Hypothalamus (tissue), 51 donors: ENCODE measurements at places on chromosomes 5 and 9.

DNA sequence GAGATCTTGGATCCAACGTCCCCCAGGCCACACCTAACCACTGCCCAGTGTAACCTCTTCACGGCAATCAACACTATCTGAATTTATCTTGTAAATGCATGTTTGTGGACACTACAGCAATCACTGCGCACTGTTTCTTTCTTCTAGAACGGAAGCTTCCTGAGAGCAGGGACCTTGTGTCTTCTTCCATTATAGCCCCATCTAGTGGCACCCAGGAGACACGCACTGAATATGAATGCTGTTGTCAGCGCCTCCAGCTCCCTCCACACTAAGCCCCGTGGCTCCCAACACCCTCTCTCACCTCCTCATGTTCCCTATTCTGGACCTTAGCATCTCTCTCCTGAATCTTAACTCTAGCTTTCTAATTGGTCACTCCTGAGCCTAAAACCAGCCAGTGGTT, 72.7 kb downstream of the SMIM23 start:
- no peak for DNase-seq

- no peak for DNase-seq
These were observed 57.0 kb downstream of the C9orf153 start for GRCh38 chr9:86202338-86202882.

GRCh38 chr5:107032629-107033028, 638.1 kb downstream of the EFNA5 start:
- no peak for DNase-seq

DNA sequence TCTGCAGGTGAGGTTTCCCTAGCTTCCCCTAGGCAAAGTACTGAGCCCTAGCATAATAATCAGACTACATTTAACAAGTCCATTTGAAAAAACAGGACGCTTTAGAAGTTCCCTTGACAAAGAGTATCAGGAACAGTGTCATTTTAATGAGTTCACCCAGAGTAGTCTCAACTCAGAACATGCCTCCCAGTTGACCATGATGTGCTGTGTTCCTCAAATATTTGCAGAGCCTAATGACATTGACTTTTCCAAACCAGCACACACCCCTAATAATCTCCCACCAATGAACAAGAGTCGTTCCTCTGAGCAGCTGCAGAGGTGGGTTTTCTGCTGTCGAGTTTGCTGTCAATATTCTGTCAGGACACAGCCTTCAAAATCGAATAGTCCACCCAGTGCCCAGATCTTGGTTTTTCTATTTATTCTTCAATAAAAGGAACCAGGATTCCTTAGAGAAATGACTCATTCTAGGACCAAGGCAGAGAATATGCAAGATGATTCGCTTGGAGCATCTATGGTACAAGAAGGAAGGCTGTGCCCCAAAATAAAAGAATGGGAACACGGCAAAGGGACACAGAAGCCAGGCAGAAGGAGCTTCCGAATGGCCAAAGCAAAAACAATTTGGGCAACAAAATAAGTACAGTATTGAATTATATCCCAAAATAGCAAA, 57.6 kb downstream of the OTULIN start:
- no peak for DNase-seq

DNA sequence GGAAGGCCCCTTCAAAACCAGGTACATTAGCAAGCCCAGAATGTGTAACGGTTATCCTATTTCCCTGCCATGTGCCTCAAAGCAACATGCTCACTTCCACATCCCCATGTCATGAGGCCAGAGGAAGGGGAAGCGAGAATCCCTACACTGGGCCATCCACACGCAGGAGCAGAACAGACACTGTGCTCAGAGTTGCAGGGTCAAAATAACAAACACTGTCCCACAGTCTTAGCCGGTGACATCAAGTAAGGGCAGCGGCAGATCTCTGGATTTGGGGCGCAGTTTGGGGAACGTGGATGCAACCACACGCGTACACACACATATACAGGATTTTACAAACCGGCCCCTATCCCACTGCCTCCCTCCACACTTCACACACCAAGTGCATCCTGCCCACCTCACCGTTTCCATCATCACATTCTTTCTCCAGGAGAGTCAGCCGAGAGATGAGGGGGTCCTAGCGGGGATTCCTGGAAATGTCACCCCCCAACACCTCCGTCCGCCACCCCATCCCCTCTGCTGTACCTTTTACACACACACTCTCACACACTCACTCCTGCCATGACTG, 776 bp downstream of the APBA1 start:
- DNase-seq = no peak

GRCh38 chr5:129652349-129653056, 95.4 kb upstream of the MINAR2 start:
- no peak for DNase-seq

GRCh38 chr5:81755320-81755719, 4.4 kb upstream of the SSBP2 start:
- no peak for DNase-seq

DNA sequence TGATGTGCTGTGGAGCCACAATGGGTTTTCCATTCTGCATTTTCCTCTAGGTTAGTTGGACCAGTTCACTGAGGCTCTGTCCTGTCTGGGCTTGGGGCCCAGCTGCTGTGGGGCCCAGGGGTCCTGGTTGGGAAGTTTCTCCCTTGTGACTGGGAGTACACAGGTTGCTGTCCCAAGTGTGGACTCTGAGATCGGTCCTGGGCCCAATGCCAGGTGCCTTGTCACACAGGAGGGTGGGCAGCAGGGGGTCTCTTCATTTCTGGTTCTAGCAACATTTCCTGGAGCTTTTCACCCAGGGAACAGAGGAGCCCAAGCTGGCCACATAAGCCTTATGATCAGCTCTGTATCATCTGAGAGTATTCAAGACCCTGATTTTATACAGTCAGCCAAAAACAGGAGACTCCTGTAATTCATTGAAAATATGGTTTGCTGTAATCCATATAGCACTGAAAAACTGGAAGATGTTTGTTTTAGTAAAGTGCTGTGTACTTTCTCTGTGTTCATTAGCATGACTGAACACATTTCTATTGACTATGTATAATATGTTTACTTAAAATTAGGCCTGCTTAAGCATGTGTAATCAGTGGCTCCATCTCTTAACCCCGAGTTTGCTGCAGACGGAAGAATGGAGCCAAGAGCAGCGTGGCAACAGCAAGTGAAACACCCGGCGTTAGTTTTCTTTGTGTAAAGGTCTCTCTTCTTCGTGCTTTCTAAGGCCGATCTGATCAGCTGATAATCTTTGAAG, 62.5 kb downstream of the MVB12B start:
- DNase-seq = no peak

DNA sequence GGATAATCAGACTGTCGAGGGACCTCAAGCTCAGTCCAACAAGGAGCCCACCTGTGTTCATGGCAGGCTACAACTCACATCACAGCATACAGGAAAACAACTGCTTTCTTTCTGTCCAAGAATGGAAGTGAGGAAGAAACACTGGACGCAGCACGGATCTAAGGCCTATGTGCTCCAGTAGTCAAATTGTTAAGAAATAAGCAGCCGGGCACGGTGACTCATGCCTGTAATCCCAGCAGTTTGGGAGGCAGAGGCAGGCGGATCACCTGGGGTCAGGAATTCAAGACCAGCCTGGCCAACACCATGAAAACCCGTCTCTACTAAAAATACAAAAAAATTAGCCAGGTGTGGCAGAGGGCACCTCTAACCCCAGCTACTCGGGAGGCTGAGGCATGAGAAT, 427.8 kb downstream of the BNC2 start:
- DNase-seq = no peak

- no peak for DNase-seq
These were observed 61.3 kb downstream of the TTLL11 start for GRCh38 chr9:122031776-122032175.

DNA sequence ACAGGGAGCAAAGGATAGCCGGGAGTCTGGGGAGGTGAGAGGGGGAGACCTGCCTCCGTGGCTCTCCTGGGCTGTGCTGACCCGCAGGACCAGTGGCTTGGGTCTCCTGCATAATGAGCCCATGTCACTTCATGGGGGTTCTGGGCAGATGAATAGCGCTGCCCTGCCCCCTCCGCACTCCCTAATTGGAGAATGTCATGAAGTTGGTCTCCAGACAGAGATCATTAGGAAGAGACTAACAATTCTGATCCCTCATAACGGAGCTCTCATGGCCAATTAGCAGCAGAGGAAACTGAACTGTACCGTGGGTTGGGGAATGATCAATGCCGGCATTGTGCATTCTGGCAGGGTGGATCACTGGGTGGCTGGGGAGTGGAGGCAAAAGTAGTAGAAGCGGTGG, 186.1 kb downstream of the FSTL4 start:
- DNase-seq = no peak

DNA sequence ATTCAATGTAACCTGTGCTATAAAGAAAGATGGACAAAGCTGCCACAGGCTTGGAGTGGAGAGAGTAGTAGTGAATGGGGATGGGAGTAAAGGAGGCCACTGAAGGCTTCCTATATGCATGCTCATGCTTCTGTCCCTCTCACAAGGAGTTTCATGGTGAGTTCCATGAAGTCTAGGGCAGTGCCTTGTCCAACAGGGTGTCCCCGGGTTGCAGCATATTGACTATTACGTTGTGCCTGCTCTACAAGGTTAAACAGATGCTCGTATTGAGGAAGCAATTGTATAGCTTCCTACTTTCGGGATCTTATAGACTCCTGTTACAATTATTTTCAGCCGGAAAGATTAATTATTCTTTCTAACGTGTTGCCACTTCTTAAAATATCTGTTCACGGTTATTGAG, 129.1 kb upstream of the PIK3R1 start:
- DNase-seq = no peak

- no peak for DNase-seq
These were observed 161.0 kb upstream of the SLC12A2 start for GRCh38 chr5:127922603-127923002.

- DNase-seq = no peak
These were observed 21.3 kb downstream of the MAML1 start for GRCh38 chr5:179753971-179754370.

- DNase-seq = no peak
These were observed 1.1 kb upstream of the DBH start for GRCh38 chr9:133635098-133635497.

DNA sequence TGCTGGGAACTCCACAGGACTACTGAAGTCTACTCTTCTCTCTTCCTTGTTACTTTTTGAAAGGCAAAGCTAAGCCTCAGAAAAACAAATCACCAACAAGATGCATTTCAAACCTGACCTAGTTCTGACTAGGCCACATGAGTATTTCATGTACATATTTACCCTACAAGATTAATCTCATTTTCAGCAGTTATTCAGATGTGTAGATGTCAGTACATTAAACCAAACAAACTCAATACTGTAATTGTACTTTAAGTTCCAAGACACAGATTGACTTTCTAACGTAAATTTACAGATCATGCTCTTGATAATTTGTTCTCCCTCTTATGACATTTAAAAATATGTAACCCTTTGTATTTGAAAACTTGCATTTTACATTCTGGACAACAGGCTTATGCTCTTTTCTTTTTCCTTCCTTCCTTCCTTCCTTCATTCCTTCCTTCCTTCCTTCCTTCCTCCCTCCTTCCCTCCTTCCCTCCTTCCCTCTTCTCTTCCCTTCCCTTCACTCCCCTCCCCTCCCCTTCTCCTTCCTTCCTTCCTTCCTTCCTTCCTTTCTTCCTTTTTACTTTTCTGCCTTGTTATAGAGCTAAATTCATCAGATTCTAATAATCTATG, 1653.4 kb downstream of the EFNA5 start:
- DNase-seq = no peak

- DNase-seq = no peak
These were observed 28.5 kb upstream of the CSF1R start for GRCh38 chr5:150114773-150115408.

- DNase-seq = no peak
These were observed 364.2 kb upstream of the RPS23 start for GRCh38 chr5:82642313-82642712.

- DNase-seq = no peak
These were observed 391.0 kb downstream of the CHSY3 start for GRCh38 chr5:130295235-130295634.

DNA sequence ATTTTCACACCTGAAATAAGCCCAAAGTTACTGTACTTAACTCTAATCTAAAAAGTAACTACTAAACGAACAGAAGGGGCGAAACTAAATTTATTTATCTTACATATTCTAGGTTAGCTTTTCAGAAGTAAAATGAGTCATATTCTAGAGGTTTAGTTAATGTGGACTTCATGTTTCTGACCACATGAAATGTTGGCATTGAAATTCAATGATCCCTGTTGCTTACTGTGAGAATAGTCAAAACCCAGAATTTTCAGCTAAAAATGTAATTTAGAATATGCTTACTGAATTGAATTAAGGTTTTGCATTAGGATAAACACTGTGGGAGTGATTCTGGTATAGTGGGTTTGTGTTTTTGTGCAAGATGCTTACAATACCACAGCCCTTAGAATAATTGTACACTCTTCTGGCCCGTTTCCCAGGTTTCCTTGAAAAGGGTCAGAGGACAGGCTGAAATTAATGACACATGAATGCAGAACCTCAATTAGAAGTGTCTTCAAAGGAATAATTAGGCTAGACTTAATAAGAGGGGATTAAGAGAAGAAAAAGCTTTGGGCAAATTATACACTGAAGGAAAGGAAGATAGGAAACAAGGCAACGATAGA, 1.4 kb upstream of the SNX18 start:
- no peak for DNase-seq

- no peak for DNase-seq
These were observed 68.0 kb upstream of the PIP5K1B start for GRCh38 chr9:68637020-68637419.

DNA sequence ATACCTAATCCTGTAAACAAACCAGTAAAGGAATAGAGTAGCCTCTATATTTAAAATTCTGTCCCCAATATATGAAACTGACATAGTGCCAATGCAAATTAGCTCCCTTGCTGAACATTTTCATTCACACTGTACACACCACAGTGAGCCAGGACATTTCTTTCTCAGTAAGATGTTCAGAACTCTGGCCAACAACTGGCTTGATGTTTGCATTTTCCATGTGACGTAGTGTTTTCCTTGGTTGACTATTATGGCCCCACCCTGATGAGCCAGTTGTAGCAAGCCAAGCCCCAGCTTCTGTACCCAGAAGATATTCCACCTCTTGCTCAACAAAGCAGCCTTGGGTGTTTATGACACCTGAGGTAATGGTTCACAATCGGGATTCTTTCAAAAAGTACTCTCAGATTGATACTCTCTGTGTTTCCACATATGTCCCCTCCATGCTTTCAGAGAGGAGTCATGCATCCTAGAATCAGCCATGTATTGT, 17.7 kb upstream of the ANXA1 start:
- DNase-seq = no peak

GRCh38 chr5:175884214-175884613, 12.8 kb downstream of the CPLX2 start:
- DNase-seq = no peak

GRCh38 chr5:171845040-171845630, 59.5 kb downstream of the SMIM23 start:
- DNase-seq = no peak

DNA sequence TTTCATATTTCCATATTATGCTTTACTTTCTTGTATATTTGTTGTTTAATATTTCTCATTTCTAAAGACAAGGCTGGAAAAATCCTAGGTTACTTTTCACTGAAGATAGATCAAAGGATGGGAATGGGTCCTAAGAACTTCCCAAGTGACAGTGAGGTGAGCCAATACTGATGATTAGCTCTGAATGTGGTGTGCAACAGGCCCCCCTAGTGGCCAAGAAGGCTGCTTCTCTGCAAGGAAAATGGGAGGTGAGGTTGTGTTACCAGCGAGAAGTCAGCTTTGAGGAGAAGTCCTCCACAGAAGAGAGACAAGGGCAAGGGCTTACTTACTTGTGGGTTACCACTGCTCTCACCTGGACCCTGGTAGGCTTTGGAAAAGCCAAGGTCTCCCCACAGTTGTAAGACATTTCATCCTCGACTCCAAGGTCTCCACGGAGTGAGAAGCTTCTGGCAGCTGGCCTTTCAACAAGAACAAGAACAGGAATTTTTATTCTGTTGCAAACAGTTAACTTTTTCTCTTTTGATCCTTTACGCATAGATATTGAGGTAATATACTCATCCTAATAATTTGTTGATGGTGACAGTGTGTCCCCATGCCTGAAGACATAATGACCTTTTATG, 69.9 kb downstream of the MAMDC2 start:
- no peak for DNase-seq
